ENCODE measurements at places on chromosomes 1 and 21.

DNA sequence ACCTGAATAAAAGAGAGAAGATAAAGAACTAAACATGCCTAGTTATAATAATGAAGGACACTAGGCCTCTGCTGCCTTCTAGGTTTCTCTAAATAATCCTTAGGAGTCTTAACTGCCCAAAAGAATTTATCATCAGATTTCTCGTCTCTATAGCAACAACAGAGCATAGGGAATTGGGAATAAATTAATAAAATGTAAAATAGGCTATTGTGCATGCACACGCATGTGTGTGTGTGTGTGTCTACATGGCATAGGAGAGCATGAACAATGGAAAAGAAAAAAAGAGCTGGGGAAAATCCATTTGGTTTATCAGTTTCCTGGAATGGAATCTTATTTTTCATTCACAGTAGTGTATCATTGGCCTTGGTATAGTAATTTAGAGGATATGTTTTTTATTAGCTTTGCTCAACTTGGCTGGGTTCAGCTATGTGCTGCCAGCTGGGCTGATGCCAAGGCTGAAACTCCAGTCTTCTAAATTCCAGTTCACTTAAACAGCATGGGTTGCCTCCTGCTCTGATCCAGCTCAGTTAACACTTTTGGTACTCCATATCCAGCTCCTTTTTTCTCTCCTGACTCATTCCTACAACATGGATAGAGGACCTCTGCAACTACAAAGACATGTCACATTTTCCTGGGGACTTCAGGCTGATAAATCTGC is 80.6 kb upstream of the SLFNL1 start:
- DNase-seq, result no peak

DNA sequence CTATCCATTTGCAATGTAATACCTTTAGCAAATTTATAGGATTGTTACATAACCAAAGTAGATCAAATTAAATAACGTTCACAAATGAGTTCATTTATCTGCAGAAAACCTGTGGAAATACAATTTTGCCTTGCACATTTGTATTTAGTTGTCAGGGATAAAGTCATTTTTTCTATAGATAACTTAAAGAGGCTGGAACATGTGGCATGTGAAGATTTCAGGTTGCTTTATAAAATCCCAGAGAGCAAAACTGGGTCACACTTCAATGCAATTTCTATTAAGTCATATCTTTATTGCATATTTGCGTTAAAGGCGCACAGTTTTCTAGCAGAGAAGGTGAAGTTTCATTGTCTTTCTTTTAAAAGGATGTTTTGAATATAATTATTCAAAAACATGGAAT is 342.4 kb downstream of the USP25 start:
- no peak for DNase-seq

DNA sequence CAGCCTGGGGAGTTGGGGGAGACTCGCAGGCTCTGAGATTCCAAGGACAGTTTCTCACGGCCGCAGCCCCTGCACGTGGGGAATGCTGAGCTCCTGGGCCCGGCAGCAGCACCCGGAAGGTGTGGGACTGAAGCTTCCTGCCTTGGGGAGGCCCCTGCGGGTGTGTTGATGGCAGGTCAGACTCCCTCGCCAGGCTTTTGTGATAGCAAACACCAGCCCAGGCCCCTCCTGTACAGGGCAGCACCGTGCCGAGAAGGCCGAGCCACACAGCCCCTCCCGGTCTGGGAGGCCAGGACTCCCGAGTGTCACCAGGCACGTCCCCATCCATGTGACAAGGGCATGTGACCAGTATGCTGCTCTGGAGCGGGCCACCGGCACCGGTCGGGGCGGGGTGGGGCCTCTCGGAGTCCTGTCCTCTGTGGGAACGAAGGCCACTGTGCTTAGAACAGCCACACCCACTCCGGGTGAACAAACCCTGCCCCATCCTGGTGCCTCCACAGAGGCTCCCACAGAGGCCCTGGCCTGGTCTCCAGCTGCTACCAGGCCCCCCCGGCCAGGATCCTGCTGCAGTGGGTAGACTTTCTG is 31.1 kb upstream of the ARHGEF16 start:
- DNase-seq, result no peak

GRCh38 chr1:235404190-235404589 is 37.0 kb downstream of the TBCE start:
- DNase-seq, result no peak

- DNase-seq, result no peak
These were observed 19.7 kb downstream of the SLC2A1 start for GRCh38 chr1:42938645-42939615.

DNA sequence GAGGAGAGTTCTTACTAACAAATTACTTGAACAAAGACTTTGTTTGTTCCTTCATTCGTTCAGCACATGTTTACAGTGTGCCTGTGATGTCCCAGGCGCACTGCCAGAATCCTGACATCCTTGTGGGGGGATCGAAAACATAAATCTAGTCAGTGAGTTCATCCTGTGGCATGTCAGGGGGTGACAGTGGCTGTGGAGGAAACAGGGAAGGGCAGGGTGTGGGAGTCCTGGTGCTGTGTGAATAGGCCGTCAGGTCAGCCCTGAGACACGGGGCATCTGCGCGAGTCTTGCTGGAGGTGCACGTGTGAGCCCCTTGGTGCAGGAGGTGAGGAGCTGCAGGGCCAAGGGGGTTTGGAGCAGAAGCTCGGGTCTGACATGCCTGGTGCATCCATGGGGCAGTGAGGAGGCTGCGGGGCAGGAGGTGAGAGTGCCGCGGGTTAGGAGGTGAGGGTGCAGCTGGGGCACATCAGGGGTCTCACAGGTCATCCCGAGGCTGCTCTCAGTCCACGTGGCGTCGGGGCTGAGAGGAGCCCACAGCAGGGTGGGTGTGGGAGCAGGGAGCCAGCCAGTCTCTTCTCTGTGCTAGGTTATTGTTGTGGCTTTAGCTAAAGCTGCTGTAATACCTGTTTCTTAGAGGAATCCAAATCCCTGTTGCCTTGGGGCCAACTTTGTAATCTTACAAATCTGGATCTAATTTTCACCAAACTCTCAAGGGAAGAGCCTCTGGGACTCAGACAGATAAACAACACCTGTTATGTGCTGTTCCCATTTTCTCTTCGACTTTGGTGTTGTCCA is 93.4 kb downstream of the PCBP3 start:
- no peak for DNase-seq

DNA sequence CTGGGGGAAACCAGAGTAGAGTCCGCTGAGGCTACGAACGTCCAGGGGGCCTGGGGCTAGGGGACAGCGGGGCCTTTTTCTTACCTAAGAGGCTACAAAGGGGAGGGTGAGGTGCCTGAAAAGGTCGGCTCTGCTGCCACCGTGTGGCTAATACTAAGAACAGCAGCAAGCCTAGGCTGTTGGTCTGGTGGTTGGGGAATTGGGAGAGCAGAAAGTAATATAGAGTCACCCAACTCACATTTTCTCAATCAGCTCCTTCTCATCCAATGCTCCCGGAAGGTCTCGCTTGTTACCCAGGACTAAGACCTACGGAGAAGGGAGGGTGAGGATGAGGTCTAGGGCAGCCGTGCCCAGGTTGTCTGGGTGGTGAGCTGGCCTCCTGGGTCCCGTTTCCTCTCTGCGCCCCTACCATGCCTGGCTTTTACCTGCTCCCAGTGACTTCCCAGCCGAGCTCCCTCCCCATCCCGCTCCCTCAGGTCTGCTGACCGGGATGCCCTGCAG is 9.3 kb downstream of the ARL8A start:
- DNase-seq, result peak; percentile 66

- DNase-seq, result no peak
These were observed 74.6 kb downstream of the CAMK2N1 start for GRCh38 chr1:20411196-20411980.

GRCh38 chr1:35488336-35488735 is 68.9 kb downstream of the KIAA0319L start:
- no peak for DNase-seq

- DNase-seq, result peak; percentile 44
These were observed 28.1 kb downstream of the PDE9A start for GRCh38 chr21:42681296-42682206.

GRCh38 chr1:234546890-234547788 is 62.8 kb downstream of the IRF2BP2 start:
- DNase-seq, result no peak

DNA sequence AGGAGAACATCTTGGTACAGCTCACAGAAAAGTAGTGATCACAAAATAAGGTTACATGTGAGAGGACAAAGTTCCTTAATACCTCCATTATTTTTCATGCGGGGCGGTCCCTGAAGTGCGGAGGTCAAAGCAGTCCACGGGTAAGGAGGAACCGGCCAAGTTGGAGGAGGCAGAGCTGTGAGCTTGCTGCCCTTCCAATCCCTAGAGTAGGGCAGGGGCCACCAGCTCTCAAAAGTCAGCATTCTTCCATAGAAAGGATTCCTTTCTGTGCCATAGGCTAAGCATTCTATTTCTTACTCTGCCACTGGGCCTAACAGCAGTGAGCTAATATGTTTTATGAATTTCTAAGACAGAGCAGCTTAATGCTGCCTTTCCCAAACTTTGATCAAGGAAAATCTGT is 50.9 kb upstream of the USP1 start:
- no peak for DNase-seq

GRCh38 chr1:220300442-220301121 is 28.3 kb upstream of the RAB3GAP2 start:
- DNase-seq, result no peak

- no peak for DNase-seq
These were observed 266.2 kb downstream of the LMO4 start for GRCh38 chr1:87594736-87595383.

GRCh38 chr21:33839167-33839716 is 76.4 kb downstream of the ATP5PO start:
- no peak for DNase-seq
